ENCODE measurements at places on chromosomes 3 and 15.

GRCh38 chr3:98032904-98033303 lies 2.2 kb downstream of the GABRR3 start:
- DNase-seq = no peak

DNA sequence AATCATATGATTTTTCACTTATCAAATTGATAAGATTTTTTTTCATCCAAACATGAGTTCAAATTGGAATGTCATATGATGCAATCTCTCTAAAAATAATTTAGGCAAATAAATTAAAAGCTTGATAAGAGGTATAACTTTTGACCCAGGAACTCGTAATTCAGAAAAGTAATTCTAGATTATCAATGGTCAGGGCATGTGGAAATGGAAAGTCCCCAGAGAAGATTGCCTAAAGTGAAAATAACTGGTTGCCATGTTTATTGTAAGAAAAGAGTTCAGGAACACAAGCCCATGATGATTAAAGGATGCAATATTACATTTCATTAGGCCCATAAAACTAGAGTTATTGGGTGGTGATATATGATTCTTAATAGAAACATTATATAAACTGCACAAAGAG lies 1514.8 kb downstream of the SI start:
- no peak for DNase-seq

DNA sequence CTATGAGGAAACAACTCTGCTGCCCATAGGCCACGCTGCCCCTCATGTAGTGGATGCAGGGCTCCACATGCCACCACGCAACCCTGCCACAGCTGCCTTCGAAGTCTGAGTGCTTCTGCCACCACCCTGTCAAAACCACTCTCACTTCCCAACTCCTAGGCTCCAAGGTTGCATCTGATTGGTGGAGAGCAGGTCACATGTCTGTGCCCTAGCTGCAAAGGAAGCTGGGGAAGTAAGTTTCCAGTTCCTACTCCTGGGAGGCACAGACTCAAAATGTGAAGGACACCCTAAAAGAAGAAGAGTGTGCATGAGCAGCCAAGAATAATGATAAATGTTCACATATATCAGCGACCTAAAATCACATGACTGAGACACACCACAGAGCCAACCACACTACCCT lies 31.9 kb upstream of the TICRR start:
- no peak for DNase-seq

- DNase-seq = no peak
Observed at GRCh38 chr3:59692117-59692516, 642.3 kb upstream of the CFAP20DC start.

GRCh38 chr3:48552111-48552951 lies 4.3 kb downstream of the PFKFB4 start:
- no peak for DNase-seq

Data from stimulated activated CD4-positive, alpha-beta T cell treated with anti-CD3 and anti-CD28 coated beads, Interleukin-1b, Interleukin-23, amount 100 ng/mL, for 24 hours (primary cell).